ENCODE measurements at places on chromosomes 5 and 9.

- no peak for DNase-seq
Observed at GRCh38 chr9:69757996-69758675, 1.7 kb downstream of the PTAR1 start.

GRCh38 chr5:127307868-127308267 lies 17.3 kb downstream of the MEGF10 start:
- DNase-seq = no peak

DNA sequence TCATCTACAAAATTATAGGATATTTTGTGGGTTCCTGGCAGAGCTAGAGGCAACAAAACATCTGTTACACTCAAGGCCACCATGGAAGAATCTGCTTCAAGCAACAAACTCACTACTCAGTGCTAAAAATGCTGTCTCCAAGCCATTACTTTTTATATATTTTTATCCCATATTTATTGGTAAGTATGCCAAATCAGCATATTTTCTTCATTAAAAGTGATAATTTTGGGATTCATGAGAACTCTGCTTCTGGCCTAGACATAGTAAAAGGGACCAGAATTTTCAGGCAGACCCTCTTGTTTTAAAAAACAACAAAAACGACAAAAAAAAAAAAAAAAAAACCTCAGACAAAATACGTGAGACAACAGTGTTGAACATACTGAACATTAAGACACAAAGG lies 236.0 kb downstream of the EDIL3 start:
- DNase-seq = no peak

DNA sequence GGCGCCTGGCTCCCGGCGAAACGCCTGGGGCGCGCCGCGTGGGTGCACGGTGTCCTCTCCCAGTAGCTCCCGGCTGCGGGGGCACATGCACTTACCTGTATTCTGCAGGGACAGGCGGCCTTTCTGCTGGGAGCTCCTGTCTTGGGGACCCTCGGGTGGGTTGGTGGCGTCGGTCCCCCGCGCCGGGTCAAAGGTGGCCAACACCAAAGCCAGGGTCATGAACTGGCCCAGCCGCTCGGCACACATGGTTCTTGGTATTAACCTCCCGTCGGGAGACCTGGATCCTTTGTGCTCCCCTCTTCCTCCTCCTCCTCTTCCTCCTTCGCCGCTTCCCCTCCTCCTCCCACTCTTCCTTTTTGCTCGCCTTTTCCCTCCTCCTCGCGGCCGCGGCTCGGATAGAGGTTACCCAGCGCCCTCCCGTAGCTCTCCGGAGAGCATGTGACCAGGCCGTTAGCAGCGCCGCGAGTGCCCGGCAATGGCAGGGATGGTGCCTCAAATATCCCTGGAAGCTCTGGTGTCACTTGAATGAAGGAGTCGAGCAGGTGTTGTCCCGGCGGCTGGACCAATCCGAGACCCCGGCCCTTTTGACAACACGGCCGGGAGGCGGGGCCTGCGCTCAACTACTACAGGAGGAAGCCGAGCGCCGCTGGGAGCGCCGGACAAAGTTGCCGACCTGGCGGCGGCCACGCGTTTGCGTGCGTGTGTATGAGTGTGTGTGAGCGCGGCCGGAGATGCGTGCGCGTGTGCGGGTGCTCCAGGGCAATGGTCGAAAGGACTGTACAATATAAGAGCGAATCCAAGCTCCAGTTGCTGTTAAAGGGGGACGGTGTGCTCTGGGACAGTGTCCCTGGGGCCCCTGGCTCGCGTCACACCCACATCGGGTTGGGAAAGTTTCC lies at the start of gene STC2:
TSS of gene STC2 (minus strand) at position 467 of the 896 bp plus-strand sequence. CDS start at position 246, 221 bp downstream.
- DNase-seq = peak; percentile 99

DNA sequence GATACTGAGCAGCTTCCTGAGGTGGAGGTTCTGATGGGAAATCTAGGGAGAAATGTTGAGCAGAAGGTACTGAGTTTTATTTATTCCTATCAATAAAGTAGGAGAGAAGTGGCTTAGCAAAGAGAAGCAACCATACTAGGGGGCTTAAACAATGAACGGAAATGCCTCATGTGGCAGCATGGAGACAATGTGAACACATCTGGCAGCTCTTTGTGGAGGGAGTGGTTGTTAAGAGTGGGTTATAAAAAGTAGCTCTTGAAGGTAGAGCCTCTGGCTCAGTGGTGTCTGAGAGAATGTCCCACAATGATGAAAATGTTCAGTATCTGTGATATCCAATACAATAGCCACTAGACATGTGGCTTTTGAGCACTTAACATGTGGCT lies 52.7 kb upstream of the EQTN start:
- DNase-seq = no peak

- no peak for DNase-seq
Observed at GRCh38 chr5:54551292-54551691, 33.7 kb downstream of the SNX18 start.

- DNase-seq = no peak
Observed at GRCh38 chr5:72412283-72413055, 92.3 kb downstream of the PTCD2 start.

DNA sequence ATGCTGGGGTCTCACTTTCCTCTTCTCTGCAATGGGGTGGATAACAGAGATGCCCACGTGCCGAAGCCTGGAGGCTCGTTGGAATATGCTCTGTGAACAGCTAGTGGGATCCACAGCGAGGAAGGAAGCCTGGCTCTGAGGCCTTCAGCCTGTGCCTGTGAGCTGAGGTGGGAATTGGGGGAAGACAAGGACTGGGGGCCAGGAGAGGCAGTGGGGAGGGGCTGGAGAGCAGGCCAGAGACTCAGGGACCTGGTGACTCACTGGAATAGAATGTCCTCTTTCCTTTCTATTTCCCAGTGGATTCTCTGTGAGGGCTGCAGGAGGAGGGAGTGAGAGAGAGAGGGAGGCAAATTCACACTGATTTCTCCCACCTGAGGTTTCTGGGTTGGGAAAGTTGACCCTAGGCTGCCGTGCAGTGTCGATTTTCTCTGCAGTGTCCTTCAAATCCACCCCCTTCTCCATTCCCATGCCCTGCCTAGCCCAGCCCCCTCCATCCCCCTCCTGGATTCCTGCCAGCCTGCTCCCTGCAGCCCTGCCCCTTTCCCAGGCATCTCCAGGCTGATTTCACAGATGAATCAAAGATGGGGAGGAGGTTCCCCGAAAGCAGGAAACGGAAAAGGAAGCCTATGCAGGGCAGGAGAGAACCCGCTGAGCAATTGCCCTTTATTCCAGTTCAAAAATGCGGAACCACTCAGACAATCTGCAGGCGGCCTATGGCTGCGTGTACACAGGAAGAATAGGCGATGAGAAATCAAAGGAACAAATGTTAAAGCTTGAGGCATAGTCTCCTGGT lies 1.4 kb upstream of the SPAAR start:
- peak; percentile 68 for DNase-seq

Data from HuH-7.5 (cell line).